ENCODE measurements at places on chromosomes 4 and X. TPM values are rescaled to one million over a fixed set of nuclear protein-coding genes. Genes with fewer than 3 reads are reported as not detected.

DNA sequence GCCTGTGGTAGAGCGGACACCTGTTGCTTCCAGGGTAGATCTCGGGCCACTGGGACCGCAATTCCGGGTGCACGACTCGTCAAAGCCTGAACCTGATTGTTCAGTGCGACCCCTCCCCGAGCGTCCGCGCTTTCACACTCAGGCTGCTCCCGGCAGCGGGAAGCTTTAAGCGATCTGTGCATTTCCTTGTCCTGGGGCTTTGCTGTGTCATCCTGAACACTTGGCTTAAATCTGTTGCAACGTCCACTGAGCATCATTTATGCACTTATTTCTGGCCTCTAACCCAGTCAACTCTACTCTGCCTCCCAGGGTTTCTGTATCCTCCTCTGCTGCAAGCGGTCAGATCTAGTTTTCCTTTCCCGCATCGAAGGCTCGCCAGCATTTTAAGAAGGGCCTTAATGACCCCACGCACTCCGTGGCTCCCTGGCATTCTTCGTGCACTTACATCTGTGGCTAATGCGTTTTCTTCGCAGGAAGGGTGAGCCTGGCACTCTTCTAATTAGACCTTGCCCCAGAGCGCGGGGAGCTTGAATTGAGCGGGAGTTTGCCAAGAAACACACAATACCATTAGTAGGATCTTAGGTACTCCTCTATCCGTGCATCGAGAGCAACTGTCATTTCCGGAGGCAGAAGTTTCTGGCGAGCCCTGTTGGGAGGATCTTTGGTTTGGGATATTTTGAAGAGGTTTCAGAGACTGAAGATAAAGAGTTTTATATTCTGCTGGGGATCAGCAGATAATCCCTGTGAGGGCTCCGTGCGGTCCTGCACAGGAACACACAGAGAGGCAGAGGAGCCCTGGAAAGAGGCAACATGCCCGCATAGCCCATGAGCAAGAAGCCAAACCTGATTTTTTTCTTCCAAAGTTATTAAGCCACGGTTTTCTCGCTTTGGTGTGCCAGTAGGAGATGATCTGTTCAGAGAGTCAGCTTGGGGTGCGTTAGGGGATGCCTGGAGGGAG lies 654 bp upstream of the DDIT4L start:
- no peak for DNase-seq
- no peaks in the 10 kb centered on the region for H3K27me3 ChIP-seq
- peak overlapping the region; percentile 71 for H3K4me3 ChIP-seq
- no peaks in the 10 kb centered on the region for H3K36me3 ChIP-seq
- peak overlapping the region; percentile 29 for H3K27ac ChIP-seq

GRCh38 chr4:105025263-105026017 lies 121.2 kb upstream of the TET2 start:
- H3K4me1 ChIP-seq: no peaks in the 10 kb centered on the region
- DNase-seq: no peak
- no peak overlapping the region for H3K4me3 ChIP-seq
- H3K27ac ChIP-seq: no peak overlapping the region
- no peaks in the 10 kb centered on the region for H3K36me3 ChIP-seq

The RAB40A gene
- total RNA-seq: 1.5 TPM

The NCAPG gene
- not detected for total RNA-seq

The KCTD8 gene
- 0.43 TPM for total RNA-seq

GRCh38 chr4:19478791-19479190 lies 772.9 kb upstream of the SLIT2 start:
- H3K4me1 ChIP-seq: no peaks in the 10 kb centered on the region
- H3K27ac ChIP-seq: no peak overlapping the region
- DNase-seq: no peak

GRCh38 chr4:54277691-54278090 lies 48.6 kb downstream of the PDGFRA start:
- H3K27ac ChIP-seq: peak overlapping the region; percentile 81
- H3K4me1 ChIP-seq: peaks cover 55% of the 10 kb centered on the region
- H3K27me3 ChIP-seq: no peaks in the 10 kb centered on the region
- H3K36me3 ChIP-seq: peaks cover 6% of the 10 kb centered on the region
- H3K4me3 ChIP-seq: no peak overlapping the region
